ENCODE measurements at places on chromosomes 2 and 18.

- DNase-seq: no peak
Observed at GRCh38 chr2:144131042-144131441, 388.9 kb downstream of the ZEB2 start.

- DNase-seq: no peak
Observed at GRCh38 chr2:72921853-72922252, 4.5 kb downstream of the EMX1 start.

GRCh38 chr2:107721178-107721577 lies 105.5 kb upstream of the RGPD4 start:
- no peak for DNase-seq

DNA sequence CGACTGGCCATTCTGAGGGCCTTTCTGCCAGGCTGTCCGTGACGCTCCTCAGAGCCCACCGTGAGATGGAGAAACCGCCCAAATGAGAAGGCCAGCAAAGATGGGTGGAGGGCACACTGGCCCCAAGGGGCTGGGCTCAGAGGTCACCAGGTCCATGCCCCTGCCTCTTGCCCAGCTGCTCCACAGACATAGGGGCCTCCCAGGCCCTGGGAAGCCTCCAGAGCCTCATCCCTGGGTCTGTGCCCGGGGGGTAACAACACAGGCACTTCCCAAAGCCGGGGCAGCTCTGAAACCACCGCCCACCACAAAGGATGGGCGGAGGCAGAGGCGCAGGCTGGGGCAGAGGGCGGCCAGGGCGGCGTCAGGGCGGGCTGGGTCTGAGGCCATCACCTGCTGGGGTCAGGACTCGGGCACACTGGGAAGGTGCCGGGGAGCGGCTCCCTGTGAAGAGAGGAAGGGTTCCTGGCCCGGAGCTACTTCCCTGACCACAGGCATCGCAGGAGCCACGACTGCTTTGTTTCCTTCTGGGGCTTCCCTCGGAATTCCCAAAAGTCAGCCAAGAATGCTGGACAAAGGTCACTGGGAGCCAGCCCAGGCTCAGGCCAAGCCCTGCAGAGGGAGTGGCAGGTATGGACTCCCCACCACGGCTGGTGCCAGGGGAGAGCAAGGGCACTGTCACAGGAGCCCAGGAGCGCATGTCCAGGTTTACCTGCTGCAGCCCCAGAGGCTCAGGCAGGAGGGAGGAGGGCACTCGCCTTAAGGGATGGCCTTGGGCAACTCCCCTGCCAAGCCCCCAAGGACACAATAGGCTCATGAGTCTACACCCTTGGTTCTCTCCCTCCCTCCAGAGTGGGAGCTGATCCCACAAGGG lies 9.4 kb downstream of the CYP26B1 start:
- no peak for DNase-seq

DNA sequence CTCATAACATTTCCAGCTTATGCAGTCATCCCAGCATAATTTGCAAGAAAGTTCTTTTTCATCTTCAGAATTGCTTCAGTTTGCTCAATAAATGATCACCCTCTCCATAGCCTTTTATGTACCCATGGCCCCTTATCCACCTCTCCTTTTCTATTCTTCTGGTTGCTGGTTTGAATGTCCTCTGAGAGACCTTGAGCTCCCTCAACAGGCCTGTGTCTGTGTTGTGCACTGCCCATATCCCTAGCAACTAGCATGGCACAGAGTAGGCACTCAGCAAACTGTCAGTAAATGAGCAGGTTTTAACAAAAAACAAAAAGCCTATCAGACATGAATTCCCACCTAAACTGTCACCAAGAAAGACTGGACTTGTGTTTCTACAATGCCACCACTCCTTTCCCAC lies 160.5 kb downstream of the AKAIN1 start:
- no peak for DNase-seq
